ENCODE measurements at places on chromosomes 2 and 18.

DNA sequence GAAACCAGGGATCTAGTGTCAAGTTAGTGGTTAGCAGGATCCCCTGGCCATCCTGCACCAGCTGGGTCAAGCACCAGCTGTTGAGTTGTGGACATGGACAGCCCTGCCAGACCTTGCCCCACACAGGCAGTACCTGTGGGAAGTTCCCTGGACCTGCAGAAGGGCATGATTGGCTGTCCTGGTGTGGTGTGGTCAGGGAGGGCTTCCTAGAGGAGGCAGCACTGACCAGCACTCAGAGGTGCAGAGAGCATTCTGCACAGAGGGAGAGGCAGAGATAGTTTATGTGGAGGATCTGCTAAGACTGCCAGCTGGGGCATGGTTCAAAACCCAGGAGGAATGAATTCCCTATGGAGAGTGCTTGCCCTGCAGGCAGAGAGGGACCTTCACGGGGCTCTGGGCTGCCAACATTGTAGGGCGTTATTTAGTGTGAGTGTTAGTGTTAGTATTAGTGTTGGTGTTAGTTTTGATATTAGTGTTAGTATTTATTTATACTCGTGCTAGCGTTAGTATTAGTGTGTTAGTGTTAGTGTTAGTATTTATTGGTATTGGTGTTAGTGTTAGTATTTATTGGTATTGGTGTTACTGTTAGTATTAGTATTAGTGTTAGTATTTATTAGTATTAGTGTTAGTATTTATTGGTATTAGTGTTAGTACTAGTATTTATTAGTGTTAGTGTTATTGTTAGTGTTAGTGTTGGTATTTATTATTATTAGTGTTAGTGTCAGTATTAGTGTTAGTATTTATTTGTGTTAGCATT, 31.9 kb downstream of the TWIST2 start:
- DNase-seq: no peak

GRCh38 chr2:65549257-65549627, 116.8 kb upstream of the SPRED2 start:
- no peak for DNase-seq

DNA sequence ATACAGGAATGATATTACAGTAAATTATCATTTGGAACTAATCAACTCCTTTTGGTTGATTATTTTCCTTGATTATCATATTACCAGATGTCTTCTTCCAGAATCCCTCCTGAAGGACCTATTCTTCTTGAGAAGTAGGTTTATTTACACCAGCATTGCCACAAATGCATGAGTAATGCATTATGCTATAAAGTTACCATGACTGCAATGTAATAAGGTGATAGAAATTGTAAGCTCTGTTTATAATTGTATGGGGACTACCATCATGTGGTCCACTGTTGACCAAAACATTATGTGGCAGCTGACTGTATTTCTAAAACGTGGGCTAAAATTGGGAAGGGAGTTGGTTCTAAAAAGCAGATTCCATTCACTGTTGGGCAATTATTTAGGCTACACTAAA, 602.2 kb downstream of the NYAP2 start:
- DNase-seq: no peak

DNA sequence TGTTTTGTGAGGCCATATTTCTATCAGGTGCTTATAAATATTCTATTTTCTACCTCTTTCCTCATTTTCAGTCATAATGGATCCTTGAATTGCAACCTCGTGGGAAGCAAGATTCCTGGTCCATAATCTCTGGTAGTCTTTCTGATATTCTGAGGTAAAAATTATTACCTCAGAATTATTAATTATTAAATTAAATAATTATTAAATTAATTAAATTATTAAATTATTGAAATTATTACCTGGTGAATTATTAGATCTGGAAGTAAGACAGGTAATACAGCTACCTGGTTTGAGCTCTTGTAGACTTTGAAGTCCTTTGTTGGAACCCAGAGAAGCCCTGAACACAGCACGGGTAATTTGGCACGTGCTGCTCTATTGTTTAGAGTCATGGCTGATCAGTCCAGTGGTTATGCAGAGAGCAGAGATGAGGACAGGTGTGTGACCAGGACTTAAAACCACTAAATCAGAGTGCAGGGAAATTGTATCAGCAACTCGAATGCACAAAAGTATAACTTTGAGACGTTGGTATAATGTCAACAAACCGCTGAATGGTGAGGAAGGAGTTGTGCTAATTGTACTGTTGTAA, 46.8 kb upstream of the PTPRM start:
- no peak for DNase-seq

- no peak for DNase-seq
Measured at GRCh38 chr2:54946220-54946805, 103.9 kb downstream of the RTN4 start.

DNA sequence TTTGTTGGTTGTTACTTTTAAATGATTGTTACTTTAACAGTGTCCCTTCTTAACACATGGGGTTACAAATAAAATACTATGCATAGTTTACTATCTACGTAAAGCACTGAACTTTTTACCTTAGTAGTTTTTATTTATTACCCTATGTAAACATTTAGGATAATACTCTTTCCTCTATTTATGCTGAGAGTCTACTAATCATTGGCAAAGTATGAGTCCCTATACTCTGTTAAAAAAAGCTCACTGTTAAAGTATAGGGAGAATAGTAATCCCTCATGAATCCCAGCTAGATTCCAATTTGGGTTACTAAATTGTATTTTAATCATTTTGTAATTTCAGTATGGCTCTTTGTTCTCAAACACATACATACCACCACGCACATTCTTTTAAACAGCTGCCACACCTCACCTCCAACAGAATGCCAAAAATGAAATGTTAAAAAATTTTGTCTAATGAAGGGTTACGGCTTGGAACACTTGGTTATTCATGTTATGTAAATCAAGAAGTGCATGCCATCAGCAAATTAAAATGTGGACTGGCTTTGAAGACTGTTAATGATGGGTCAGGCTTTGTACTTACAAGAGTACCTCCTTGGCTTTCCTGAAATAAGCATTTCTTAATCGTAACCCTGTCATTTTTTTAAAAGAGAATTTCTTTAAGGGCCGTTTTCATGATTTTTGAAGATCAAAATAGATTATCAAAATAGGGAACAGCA, 104.9 kb downstream of the TMEM247 start:
- DNase-seq: no peak

- DNase-seq: no peak
Measured at GRCh38 chr2:105738658-105739241, 6.0 kb upstream of the NCK2 start.

DNA sequence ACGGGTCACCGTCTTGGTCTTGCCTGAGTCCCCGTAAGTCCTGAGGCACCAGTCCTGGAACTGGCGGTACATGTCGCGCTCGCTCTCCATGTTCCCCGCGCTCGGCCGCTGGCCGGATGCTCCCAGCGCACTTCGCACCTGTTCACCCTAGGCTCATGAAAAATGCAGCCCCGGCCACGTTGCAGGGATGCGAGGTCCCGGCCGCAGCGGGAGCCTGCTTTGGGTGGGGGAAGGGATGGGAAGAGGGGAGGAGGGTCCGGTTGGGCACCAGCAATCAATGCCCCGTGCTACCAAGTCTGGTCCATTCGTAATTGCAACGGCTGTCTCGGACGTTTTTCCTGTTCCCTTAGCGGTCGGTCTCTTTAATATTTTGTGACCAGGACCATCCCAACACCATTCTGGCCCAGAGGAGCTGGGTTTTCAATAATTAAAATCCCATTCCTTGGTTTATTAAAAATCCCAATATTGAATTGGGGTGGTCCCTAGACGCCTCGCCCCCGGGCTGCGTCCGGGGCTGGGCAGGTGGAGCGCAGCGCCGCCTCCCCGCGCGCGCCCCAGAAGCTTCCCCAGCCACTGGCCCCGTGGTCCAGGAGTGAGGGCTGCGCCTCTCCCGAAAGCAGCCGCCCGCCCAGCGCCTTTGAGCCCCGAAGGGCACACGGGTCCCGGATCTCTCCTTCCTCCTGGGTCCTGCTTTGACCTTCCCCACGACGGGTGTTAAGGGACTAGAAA, 1.4 kb downstream of the NOL4 start:
- DNase-seq: peak; percentile 31

DNA sequence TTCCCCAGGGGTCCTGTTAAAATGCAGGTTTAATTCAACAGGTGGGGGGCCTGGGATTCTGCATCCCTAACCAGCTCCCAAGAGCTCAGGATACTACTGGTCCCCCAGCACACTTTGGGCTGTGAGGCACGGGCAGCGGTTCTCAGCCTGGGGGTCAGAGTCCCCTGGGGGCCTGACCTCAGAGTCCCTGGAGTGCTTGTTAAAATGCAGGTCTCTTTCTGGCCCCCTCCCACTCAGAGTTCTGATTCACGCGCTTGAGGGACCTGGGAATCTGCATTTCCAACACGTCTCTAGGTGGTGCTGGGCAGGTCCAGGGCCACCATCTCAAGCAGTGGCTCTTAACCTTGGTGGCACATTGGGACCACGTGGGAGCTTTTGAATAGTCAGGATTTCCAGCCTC, 2.8 kb upstream of the OTOS start:
- no peak for DNase-seq

GRCh38 chr18:75502286-75502685, 74.8 kb upstream of the SMIM21 start:
- DNase-seq: no peak

DNA sequence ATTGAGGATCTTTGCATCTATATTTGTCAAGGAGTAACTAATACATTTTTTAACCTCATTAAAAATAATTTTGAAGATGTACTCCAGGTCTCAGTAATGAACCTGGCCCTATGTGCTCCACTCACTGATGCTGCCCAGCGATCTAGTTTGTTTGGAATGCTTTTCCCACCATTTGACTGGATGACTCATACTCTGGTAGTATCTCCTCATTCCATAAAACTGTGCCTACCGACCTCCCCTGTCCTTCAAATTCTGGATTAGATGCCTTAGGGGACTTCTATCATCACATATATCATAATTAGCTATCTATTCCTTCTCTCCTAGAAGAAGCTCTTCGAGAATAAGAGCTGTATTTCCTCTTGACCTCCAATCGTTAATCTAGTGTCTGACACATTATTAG, 83.8 kb downstream of the FAM117B start:
- no peak for DNase-seq

DNA sequence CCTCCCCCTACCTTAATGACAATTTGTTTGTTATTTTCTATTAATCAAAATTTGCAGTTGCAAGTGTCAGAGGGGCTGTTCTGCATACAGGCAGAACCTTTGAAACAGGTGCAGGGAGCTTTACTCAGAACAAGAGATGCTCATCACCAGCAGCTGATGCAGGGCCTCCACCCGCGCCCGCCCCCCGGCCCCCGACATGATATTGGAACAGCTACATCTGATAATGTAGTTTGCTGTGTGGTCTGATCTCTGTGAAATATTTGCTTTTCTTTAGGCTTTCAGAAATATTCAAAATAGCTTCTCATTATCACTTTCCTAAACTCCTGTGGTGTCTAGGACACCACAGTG, 130.0 kb downstream of the PRKCE start:
- DNase-seq: no peak

DNA sequence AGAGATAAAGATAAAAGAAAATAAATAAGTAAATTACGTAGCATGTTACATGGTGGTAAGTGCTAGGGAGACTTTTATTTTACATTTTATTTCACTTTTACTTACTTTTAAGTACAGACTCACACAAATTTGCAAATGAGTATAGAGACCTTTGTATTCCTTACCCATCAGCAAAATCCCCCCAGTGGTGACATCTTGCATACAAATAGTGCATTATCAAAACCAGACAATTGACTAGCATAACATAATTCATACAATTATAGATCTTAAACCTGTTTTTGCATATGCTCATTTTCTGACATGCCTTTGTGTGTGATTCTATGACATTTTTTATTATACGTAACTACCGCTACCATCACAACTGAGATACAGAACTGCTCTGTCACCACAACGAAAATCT, 1099.4 kb downstream of the DPP10 start:
- DNase-seq: no peak

- DNase-seq: no peak
Measured at GRCh38 chr2:226978300-226978699, 142.4 kb downstream of the RHBDD1 start.

DNA sequence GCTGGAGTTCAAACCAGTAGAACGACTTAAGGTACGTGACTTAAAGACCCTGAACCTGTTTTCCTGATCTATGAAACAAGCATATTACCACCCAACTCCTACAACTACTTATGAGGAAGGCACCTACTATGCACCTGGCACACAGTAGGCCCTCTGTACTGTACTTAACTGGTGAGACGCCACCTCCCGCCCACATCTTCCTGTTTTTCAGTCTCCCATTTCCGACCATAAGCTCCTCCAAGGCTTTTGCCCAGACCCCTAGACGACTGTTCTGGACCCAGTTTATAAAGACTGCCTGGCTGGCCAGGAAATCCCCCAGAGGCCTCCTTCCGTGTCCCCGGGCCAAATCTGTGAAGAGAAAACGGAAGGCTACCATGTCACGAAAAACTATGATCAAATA, 1.5 kb downstream of the GALNT14 start:
- no peak for DNase-seq

- no peak for DNase-seq
Measured at GRCh38 chr2:152363936-152364335, 29.0 kb downstream of the FMNL2 start.

- no peak for DNase-seq
Measured at GRCh38 chr2:85584857-85585780, 888 bp downstream of the VAMP5 start.

- DNase-seq: no peak
Measured at GRCh38 chr2:3207091-3207491, 170.5 kb downstream of the EIPR1 start.

- no peak for DNase-seq
Measured at GRCh38 chr18:61129001-61129400, 204.2 kb upstream of the CDH20 start.

- DNase-seq: no peak
Measured at GRCh38 chr2:28142386-28142785, 250.3 kb upstream of the FOSL2 start.

GRCh38 chr2:169229590-169229989, 132.7 kb downstream of the LRP2 start:
- no peak for DNase-seq

DNA sequence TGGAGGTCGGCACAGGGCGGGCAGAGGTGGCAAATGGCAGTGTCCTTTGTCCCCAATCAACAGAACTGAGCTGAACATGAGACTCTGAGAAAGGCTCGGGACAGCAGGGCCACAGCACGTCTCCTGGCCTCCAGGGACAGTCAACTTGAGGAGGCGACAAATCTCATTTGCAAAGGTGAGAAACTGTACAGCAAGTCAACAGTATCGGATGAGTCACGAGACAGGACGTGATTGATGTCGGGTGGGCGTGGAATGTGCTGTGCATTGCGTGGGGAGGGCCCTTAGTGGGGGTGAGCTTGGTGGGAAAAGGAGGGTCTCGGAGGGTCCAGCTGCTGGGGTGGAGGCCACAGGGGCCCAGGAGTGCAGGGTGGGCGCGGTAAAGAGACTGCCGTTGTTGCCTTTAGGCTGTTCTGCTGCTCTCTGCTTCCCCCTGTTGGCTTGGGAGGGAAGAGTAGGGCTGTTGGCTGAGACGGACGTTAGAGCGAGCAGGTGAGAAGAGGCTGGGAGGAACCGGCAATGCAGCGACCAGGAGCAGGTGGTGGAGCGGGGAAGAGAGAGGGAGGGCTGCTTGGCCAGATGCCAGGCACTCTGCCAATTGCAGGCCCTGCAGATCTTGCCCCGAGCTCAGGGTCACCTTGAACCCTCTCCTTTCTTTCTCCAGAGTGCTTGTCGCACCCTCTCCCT, 164.3 kb downstream of the BCL2 start:
- peak; percentile 56 for DNase-seq

Data from right hindlimb (tissue), 1 donor.